ENCODE measurements at places on chromosomes 3 and 15. TPM values are rescaled to one million over a fixed set of nuclear protein-coding genes. Genes with fewer than 3 reads are reported as not detected.

UCN2 gene
- not detected for total RNA-seq

MESP2 gene
- total RNA-seq = not detected

GABRR3 gene
- total RNA-seq = not detected

CFAP100 gene
- not detected for total RNA-seq

- DNase-seq = peak; percentile 61
These were observed 23.9 kb upstream of the CTSH start for GRCh38 chr15:78968539-78969271.

- DNase-seq = no peak
These were observed 15.1 kb downstream of the HRG start for GRCh38 chr3:186680869-186681268.

SEMA6D gene
- total RNA-seq = 18.2 TPM

- DNase-seq = peak; percentile 78
These were observed 18.8 kb upstream of the SSUH2 start for GRCh38 chr3:8663177-8664061.

ST8SIA2 gene
- total RNA-seq = not detected

SERINC4 gene
- not detected for total RNA-seq

DNA sequence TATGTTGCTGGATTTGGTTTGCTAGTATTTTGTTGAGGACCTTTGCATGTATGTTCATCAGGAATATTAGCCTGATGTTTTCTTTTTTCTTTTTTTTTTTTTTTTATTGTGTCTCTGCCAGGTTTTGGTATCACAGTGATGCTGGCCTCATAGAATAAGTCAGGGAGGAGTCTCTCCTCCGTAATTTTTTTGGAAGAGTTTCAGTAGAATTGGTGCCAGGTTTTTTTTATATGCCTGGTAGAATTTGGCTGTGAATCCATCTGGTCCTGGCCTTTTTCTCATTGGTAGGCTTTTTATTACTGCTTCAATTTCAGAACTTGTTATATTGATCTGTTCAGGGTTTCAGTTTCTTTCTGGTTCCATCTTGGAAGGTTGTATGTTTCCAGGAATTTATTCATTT is 165.8 kb downstream of the VPS8 start:
- no peak for DNase-seq

DNA sequence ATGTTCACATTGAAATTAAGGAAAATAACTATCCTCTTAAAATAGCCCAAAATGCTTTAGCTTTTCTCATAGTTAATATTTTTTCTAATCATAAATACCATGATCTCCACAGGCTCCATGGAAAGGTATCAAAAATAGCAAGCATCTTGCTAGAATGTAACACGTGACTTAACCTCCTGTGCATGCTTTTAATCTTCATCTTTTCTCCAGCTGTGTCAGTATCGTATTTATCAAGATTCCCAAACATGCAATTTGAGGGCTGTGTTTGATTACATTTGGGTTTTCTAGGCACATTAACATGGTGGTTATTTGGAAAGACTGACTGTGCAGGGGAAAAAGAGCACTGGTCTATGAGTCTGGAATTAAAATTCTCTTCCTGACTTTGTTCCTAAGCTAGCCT is 472.5 kb upstream of the MCTP2 start:
- no peak for DNase-seq
